ENCODE measurements at places on chromosomes 1 and 21. TPM values are rescaled to one million over a fixed set of nuclear protein-coding genes. Genes with fewer than 3 reads are reported as not detected.

DNA sequence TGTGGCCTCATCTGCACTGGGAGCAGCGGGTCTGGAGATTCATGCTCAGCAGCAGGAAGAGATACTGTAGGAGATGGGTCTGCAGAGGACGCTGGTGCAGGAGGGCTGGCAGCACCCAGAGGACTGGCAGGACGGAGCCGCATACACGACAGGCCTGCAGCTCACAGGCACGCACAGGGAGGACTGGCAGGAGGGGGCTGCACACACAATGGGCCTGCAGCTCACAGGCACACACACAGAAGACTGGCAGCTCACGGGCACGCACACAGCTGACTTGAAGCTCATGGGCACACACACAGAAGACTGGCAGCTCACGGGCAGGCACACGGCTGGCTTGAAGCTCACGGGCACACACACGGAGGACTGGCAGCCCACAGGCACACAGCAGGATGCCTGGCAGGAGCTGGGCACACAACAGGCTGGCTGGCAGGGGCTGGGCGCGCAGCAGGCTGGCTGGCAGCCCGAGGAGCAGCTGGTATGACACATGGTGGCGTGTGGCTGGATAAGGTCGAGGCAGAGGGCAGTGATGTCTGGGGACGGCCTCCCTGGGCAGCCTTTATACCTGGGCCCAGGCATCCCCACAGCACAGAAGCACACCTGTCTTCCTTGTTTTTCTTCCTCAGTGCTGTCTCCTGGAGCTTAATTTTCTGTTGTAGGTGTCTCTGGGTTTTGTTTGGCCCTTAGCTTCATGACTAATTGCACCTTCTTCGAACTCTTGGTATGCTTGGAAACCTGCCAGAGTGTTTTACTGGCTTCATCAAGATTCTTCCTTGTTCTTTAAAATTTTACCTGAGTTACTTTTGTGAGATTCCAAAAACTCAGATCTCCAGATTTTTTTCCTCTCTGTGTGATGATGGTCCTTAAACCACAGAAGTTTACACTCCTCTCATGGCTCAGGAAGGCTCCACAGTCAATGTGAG, at the start of gene KRTAP12-2:
Gene KRTAP12-2 (minus strand): TSS at position 527 of the 920 bp plus-strand sequence. CDS start 41 bp downstream, at position 486.
- DNase-seq, result no peak
- H3K36me3 ChIP-seq, result peaks cover 4% of the 10 kb centered on the region
- H3K27me3 ChIP-seq, result peaks cover 21% of the 10 kb centered on the region
- H3K4me3 ChIP-seq, result no peak within 1 kb of the TSS

The RGS8 gene
- total RNA-seq, result not detected

DNA sequence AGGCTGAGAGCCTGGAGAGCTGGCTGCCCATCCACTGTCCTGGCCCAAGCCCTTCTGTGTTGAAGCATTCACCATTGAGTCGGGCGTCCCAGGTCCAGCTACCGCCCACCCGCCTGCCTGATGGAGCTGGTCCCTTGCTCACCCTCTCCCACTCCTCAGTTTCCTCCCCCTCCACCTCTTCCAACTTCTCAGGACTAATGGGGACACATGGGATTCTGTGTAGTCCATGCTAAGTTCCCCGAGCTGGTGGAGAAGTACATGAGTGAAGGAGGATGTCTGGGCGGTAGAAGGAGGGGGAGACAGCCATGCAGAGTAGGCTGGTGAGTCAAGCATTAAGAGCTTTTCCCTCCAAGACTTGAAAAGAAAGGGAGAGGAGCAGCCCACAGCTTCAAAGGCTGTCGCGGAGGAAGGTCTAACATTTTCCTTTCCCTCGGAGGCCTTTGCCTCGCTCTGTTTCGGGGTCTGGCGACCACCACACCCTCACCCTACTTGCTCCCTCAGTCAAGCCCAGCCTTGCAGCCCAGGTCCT, 561 bp downstream of the SLC26A9 start:
- H3K27me3 ChIP-seq, result peaks cover 40% of the 10 kb centered on the region
- H3K36me3 ChIP-seq, result no peaks in the 10 kb centered on the region
- H3K27ac ChIP-seq, result no peak overlapping the region
- no peaks in the 10 kb centered on the region for H3K4me1 ChIP-seq
- no peak for DNase-seq

- H3K4me1 ChIP-seq, result peaks cover 16% of the 10 kb centered on the region
- H3K4me3 ChIP-seq, result no peak overlapping the region
- no peaks in the 10 kb centered on the region for H3K27me3 ChIP-seq
- H3K27ac ChIP-seq, result peak overlapping the region; percentile 50
Observed at GRCh38 chr1:155892796-155893195, 18.4 kb downstream of the RIT1 start.

The GLMN gene
- total RNA-seq, result 29.7 TPM

GRCh38 chr1:924656-925560, 1.2 kb downstream of the SAMD11 start:
- no peak overlapping the region for H3K4me3 ChIP-seq
- H3K27ac ChIP-seq, result no peak overlapping the region

DNA sequence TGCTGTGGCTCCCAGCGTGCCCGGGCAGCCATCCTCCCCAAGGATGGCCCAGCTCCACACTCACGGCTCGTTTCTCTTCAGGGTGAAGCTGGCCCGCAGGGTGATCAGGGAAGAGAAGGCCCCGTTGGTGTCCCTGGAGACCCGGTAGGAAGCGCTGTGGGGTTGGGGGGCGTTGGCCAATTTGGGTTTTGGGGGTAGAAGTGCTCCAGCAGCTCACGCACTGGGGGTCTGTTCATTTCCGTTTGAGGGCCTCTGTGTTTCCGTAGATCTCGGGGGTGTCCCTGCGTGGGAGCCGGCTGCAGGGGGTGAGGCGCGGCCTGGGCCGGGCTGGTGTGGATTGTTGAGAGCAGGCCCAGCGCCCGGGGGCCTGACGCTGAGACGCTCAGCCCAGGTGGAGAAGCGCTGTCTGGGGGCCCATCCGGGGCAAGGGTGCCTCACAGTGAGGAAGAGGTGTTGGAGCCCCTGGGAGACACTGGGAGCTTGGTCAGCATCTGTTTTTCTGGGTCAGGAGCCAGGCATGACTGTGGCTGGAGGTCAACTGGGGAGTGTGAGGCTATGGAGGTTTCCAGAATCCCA, 12.6 kb downstream of the COL6A1 start:
- DNase-seq, result no peak
- H3K36me3 ChIP-seq, result no peaks in the 10 kb centered on the region
- H3K27me3 ChIP-seq, result no peaks in the 10 kb centered on the region
- H3K4me3 ChIP-seq, result no peak overlapping the region
- H3K4me1 ChIP-seq, result no peaks in the 10 kb centered on the region

GRCh38 chr1:6743189-6744101, 41.8 kb upstream of the CAMTA1 start:
- DNase-seq, result no peak
- H3K36me3 ChIP-seq, result no peaks in the 10 kb centered on the region
- no peak overlapping the region for H3K4me3 ChIP-seq
- H3K27me3 ChIP-seq, result peaks cover 9% of the 10 kb centered on the region
- H3K4me1 ChIP-seq, result peaks cover 10% of the 10 kb centered on the region

GRCh38 chr1:10935246-10935645, 77.2 kb upstream of the TARDBP start:
- no peak overlapping the region for H3K4me3 ChIP-seq
- H3K27ac ChIP-seq, result no peak overlapping the region
- H3K36me3 ChIP-seq, result peaks cover 2% of the 10 kb centered on the region
- no peak for DNase-seq

The PUSL1 gene
- 34.6 TPM for total RNA-seq
